ENCODE measurements at places on chromosomes 12 and 14.

GRCh38 chr12:3197131-3197818 lies 120.1 kb downstream of the TSPAN9 start:
- DNase-seq, result no peak

DNA sequence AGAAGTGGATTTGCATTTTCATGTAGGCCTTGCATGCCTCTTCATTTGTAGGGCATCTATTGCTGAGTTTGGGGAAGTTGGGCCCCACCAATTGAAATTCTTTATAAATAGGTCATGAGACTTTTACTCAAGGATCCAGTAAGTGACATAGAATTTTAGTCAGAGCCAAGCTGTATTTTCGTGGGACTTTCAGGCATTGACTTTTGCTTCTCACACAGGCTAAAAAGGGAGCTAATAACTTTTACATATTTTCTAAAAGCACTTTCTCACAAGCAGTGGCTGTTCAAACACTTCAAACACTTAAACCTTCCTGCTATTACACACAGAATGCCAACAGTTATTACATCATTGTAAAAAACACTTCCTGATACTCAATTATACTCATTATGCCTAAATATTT lies 260.5 kb downstream of the MSRB3 start:
- no peak for DNase-seq

GRCh38 chr14:25394356-25394755 lies 344.4 kb upstream of the STXBP6 start:
- no peak for DNase-seq

GRCh38 chr12:126588586-126589249 lies 1523.5 kb downstream of the AACS start:
- no peak for DNase-seq

DNA sequence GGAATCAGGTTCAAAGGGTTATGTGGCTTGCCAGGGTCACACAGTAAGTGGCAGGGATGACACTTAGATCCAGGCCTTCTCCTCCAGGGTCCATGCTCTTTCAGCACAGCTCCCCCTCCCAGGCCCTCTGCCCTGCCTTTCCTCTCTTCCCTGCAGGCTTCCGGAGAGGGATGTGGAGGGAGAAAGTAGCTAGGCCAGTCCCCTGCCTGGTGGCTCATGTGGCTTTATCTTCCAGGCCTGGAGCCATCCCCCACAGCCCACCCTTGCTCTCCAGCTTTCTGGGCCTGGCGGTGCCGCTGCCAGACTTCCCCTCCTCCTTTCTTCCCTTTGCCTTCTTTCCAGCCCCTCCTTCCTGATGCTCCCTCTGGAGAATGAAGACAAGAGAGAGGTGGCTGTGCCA lies 1.7 kb downstream of the PSMB11 start:
- no peak for DNase-seq

DNA sequence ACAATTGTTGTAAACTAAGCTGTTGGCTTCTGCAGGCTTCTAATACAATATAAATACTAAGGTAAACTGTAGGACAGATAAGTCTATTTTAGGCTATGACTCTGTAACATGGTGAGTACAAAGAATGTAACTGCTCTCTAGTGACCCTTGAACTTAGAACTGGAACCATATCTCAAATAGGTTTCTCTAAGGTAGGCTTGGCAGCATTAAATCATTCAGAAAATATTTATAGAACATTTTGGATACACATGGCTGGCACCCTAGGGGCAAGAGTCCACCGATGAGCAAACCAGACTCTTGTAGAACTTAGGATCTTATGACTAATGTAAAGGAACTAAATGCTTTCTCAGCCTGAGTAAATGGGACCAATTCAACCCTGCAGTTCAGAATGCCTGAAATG lies 19.4 kb upstream of the SLC25A3 start:
- no peak for DNase-seq

DNA sequence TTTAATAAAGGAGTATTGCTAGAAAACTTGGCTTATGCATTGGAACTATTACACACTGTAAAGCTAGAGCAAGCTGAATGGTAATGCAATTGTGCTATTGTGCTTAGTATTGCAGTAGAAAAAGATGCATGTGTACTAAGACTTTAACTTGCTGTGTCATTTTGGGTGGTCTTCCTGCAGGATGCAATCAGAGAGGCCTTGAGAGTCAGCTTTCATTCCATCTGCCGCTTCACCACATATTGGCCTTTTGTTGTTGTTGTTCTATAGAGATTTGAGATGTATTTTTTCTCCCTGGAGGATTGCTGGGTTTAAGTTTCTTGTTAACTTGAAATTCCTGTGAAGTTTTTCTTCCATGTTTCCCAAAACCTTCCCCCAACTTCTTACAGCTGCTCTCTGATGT lies 449.7 kb downstream of the TMTC2 start:
- DNase-seq, result no peak

- no peak for DNase-seq
Measured at GRCh38 chr14:82850576-82850975, 1316.9 kb upstream of the SEL1L start.

GRCh38 chr12:103881261-103881660 lies 40.2 kb upstream of the NT5DC3 start:
- no peak for DNase-seq

DNA sequence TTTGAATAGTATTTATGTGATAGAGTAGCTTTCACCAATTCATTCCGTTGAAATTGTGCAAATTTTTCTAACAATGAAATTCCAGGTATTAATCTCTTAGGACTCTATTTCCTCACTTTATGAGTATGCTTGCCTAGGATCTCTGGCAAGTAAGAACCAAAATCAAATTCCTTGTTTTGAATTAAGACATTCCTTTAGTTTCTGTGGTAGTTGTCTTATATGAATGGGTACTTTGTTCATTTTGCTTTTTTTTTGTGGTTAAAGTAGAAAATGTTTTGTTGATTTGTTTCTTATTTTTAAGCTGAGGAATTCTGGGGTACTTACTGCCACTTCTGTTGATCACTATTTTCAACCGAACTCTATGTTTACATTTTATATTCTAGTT lies 59.8 kb downstream of the KITLG start:
- DNase-seq, result no peak
